ENCODE measurements at places on chromosomes 7 and 10.

- DNase-seq: no peak
Measured at GRCh38 chr7:46539892-46540483, 618.9 kb upstream of the IGFBP3 start.

- DNase-seq: no peak
Measured at GRCh38 chr7:30433082-30433481, 45.5 kb downstream of the NOD1 start.

- no peak for DNase-seq
Measured at GRCh38 chr10:44194435-44194834, 190.5 kb downstream of the CXCL12 start.

- no peak for DNase-seq
Measured at GRCh38 chr10:122504610-122504950, 43.2 kb downstream of the HTRA1 start.

DNA sequence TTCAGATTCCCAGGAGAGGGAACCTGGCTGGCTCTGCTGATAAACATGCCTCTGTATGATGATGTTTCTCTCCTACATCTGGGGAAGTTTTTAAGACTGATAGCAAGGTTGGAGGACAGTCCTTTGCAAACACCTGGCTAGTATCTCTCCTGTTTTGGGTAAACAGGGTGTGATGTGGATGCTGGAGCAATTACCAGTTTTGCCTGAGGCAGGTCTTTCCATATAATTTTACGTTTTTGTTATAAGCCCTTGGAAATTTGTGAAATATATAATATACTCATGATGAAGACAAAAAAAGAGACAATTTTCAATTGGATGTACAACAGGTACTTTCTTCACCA, 138.6 kb downstream of the ADAM22 start:
- DNase-seq: no peak

GRCh38 chr10:112045938-112046337, 137.6 kb downstream of the GPAM start:
- no peak for DNase-seq

DNA sequence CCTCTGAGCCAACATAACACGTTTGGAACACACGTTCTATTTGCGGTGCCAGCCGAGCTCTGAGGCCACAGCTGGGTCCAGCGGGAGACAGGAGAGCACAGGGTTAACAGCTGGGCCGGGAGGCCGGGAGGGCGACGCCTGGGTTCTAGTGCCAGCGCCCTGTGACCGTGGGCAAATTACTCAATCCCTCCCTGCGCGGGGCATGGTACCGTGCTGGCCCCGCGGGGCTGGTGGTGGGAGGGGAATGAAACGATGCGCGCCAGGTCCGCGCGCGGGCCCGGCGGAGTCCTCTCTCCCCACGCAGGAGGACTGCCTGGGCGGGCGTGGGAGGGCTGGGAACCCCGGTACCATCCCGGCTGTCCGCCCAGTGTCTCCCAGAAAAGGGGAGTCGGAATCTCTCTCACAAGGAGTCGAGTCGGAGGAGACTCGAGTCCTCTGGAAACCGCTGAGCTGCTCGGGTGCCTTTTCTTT, 30.4 kb downstream of the LEP start:
- no peak for DNase-seq

DNA sequence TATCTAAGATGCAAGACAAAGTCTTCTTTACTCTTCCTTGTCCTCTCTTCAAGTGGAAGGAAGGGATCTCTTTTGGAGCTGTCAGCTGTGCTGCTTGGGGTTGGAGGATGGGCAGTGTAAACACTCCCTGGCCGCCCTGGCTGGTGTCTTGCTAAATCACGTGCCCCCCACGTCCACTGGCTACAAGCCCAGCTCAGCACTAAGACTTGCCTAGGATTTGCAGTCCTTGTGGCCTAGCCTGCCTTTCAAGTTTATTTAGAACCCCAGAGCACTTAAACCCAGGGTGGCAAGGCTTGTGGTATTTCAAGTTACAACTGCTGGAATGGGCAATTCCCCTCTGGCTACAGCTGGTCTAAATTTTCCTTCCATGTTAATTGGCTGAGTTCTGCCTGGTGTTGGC, 272.4 kb upstream of the MYO3A start:
- DNase-seq: no peak

Data from T-helper 1 cell (primary cell).